ENCODE measurements at places on chromosomes 3 and 15. TPM values are rescaled to one million over a fixed set of nuclear protein-coding genes. Genes with fewer than 3 reads are reported as not detected.
A peak's percentile ranks its signal among the peaks of the same experiment; 100 is the strongest.

The GABRB3 gene
- total RNA-seq, result 2.3 TPM

The FBXO40 gene
- total RNA-seq, result not detected

The WWTR1 gene
- total RNA-seq, result 136 TPM

The DNAJC17 gene
- total RNA-seq, result 17.9 TPM

The CAND2 gene
- total RNA-seq, result 10.7 TPM

The ATP13A4 gene
- total RNA-seq, result 7.7 TPM

- DNase-seq, result no peak
Measured at GRCh38 chr3:36864180-36865053, 80.4 kb downstream of the TRANK1 start.

- no peak for DNase-seq
Measured at GRCh38 chr3:131744765-131745164, 242.0 kb upstream of the MRPL3 start.

GRCh38 chr15:26260517-26261133 is 397.5 kb upstream of the ATP10A start:
- no peak for DNase-seq

DNA sequence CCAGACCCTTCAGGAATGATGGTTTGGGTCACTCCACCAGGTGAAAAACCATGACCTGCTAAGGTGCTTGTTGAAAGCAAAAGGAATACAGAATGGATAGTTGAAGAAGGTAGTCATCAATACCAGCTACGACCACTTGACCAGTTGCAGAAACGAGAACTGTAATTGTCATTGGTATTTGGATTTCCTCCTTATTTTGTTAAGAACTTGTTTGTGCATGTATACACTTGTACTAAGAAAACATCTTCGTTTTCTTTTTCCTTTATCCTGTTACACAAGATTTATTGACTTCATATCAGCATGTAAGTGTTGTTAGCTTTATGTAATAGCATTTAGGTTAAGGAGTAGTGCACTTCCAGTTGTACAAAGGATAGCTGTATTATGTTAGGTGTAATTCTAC is 261.8 kb downstream of the MCTP2 start:
- DNase-seq, result no peak

- no peak for DNase-seq
Measured at GRCh38 chr3:61937477-61937876, 376.1 kb downstream of the PTPRG start.

DNA sequence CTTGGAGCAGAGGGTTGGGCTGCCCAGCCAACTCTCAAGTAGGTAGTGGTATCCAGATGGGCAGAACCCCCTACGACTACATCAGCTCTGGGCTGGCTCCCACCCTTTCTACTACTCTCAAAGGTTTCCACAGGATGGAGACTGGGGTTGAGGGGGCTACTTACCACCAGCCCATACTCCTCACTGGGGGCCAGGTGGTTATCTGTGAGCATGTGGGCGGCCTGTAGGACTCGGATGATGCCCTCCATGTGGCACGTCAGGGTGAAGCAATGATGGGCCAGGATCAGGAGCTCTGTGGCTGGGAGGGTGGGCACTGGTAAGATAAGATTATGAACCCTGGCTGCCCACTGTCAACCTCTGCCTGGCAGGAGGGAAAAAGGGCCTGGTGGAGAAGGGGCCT is 33.4 kb downstream of the EIF3J start:
- no peak for DNase-seq

- peak; percentile 55 for DNase-seq
Measured at GRCh38 chr3:123412811-123413604, 35.9 kb downstream of the ADCY5 start.

GRCh38 chr3:128554100-128554464 is 61.1 kb upstream of the GATA2 start:
- DNase-seq, result no peak

DNA sequence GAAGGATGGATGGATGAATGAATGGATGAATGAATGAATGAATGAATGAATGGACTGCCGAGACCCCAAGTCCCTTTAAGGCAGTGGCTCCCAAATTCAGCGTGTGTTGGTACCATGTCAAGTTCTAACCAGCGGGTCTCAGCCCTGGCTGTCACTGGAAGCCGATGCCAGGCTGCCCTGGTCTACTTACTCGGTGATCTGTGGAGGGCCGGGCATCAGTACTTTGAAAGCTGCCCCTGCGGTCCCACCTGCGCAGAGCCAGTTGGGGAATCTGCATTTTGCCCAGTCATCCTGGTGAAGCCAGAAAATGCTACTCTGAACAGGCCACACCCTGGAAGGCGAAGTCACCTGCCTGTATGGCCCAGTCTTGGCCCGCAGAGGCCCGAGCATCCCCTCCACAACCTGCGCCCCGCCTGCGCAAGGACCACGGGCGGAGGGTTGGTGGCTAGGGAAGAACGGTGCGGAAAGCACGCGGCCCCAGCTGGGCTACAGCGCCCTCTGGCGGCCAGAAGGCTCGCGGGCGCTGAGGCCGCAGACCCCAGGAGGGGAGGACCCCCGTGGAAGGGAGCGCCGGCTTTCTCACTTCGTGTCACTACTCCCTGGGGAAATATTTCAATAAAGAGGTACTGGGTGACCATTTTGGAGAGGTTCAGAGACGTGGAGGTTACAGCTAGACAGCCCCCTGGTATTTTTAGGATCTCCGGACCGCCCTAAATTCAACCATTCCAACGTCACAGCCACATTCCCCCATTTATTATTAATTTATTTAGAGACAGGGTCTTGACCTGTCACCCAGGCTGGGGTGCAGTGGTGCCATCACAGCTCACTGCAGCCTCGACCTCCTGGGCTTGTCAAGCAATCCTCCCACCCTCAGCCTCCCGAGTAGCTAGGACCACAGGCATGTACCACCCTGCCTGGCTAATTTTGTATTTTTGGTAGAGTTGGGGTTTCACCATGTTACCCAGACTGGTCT is 34.9 kb downstream of the PRKCD start:
- no peak for DNase-seq

DNA sequence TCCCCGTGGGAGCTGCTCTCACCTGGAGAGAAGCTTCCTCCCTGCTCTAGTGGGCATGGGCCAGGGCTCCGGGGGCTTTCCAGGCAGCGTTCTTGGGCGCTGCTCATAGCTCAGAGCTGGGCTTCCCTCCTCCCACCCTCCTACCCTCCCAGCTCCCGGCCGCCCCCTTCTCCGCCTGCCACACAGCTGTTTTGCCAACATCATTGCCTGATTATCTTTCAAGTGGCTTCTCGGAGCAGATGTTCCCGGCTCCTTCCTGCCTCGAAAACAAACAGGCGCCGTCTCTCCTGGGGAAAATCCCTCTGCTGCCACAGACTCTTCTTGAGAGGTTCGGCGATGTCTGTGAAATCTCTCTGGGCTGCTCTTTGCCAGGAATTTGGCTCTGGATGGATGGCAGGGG is 195.6 kb downstream of the RPLP1 start:
- no peak for DNase-seq

- DNase-seq, result no peak
Measured at GRCh38 chr15:77749236-77749997, 116.7 kb upstream of the LINGO1 start.

DNA sequence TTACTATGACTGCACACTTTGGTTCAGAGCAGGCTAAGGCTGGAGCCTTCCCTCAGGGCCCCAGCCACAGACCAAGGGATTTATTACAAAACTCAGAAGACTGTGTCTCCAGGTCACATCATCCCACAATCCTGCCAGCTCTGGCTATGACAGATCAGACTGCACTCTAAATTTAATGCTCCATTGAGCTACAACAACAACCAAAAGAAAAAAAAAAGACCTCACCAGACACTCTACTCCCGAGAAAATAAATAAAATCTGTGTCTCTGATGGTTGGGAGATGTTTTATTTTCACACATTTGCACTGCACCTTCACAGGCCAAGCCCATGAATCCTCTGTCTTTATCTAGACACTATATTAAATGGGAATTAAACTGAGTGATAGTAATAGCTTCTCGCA is 50.8 kb upstream of the CTNNB1 start:
- no peak for DNase-seq

DNA sequence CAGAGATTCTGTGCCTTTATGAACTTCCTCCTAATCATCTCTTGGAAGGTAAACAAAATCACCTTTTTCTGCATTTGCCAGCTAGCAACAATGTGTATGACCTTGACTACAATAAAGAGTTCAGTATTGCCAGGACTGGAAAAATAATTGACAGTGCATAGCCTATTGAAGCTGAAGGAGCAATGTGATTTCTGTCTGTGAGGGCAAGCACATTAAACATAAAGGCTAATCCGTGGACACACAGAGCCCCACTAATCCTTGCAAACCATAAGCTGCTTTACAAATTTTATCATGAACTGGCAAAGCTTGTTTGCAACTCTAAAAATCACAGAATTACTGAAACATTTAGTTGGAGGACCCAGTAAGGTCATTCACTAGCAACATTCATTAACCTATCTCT is 563.8 kb downstream of the PYDC2 start:
- DNase-seq, result no peak

DNA sequence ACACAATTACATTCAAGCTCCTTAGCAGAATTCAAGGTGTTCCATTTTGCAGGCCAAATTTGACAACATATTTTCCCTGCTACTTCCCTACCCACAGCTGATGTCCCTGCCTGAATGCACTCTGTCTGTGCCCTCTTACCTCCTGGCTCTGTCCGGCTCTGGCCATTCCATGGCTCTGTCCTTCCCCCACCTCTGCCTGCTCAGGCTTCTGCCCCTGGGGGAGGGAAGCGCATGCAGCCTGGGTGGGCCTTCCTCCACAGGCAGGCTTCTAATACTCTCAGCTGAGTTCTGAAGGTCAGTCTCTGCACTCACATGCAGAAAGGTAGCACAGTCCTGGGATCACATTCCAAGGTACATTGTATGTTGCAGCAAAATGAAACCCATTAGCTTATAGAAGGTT is 113.6 kb upstream of the CACNA2D3 start:
- no peak for DNase-seq

DNA sequence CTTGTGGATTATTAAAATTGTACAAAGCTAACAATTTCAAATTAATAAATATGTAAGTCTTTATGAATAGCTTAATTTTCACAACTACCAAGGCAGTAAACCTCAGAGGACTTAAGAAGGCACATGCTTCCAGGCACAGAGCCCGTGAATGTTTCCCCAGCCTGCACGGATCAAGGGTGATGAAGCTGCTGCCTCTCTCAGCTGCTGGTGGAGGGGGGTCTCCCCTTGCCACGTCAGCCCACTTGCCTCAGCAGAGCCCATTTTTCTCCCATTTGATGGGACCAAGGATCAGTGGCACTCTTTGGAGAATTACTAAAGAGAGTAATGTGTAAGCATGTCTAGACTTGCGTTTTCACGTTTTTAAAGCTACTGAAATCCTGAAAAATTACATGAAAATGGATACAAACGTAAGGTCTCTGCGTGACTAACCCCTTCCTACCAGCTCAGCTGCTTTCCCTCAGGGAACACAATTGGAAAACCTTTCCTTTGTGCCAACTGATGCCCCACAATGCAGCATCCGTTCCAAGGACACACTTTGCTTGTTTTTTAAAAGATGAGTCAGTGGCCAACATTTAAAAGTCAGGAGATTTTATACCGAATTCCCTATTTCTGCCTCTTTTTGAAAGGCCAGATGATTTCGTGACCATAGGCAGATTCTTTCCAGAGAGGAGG is 494.1 kb downstream of the GABRG3 start:
- DNase-seq, result no peak

DNA sequence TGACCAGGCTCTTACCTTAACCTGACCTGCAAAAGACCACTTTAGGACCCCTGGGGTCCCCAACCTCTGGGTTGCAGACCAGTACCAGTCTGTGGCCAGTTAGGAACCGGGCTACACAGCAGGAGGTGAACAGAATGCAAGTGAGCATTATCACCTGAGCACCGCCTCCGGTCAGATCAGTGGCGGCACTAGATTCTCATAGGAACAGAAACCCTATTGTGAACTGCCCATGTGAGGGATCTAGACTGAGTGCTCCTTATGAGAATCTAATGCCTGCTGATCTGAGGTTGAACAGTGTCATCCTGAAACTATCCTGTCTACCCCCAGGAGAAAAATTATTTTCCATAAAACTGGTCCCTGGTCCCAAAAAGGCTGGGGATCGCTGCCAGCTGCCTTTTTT is 20.3 kb downstream of the CHP1 start:
- no peak for DNase-seq

GRCh38 chr3:181930105-181930504 is 218.4 kb downstream of the SOX2 start:
- DNase-seq, result no peak

DNA sequence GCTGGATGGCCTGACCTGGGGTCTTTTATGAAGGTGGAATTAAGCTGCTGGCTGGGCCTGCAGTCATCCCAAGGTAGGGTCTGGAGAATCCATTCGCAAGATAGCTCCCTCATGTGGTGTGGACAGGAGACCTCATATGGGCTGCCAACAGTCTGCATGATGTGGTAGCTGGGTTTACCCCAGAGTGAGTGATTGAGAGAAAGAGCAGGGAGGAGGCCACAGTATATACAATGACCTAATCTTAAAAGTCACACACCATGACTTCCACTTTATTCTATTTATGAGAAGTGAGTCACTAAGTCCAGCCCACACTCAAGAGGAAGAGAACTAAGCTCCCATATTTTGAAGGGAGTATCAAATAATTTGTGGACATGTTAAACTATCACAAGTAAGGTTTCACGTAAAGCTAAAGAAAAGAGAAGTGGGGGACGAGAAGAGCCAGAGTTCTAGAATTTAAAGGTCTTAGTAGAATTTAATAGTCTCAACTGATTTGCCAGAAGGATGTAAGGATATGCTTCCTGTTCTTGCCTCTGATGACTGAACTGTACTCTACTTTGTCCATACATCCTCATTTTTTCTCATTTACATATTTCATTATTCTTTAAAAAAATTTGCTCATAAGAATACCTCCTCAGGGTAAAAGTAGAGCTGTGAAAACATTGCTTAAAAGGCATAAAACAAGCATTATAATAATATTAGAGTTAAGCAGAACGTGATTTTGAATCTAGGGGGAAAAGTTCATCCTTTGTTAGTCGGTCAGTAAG is 184.4 kb downstream of the PEX5L start:
- no peak for DNase-seq

GRCh38 chr3:5633960-5634359 is 446.5 kb downstream of the EDEM1 start:
- DNase-seq, result no peak

GRCh38 chr3:9730657-9731205 is 804 bp upstream of the BRPF1 start:
- no peak for DNase-seq

DNA sequence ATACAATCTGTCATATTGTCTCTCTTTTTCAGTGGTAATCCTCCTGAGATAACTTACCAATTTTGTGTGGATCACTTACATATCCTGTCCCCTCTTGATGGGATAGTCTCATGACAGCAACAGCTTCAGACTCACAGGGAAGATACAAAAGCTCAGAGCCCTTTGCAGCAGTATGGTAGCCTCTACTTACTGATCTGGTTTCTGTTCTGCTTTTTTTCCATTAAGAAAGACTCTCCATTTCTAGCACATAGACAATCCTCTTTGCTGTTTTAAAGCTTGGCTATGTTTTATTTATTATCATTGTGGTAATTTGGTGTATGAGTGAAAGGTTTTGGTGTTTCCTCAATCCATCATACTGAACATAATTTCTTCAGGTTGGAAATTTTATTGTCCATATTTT is 25.4 kb upstream of the SOX14 start:
- no peak for DNase-seq

- no peak for DNase-seq
Measured at GRCh38 chr15:74580538-74581350, 34.9 kb upstream of the CLK3 start.

GRCh38 chr3:151135541-151136337 is 50.3 kb downstream of the MED12L start:
- DNase-seq, result no peak
